ENCODE measurements at places on chromosomes 4 and X. TPM values are rescaled to one million over a fixed set of nuclear protein-coding genes. Genes with fewer than 3 reads are reported as not detected.

The EDA gene
- total RNA-seq: 6.2 TPM

The NPY2R gene
- not detected for total RNA-seq

The BEX1 gene
- total RNA-seq: not detected

GRCh38 chr4:119536572-119537528 is 91.8 kb downstream of the PDE5A start:
- no peak for DNase-seq

DNA sequence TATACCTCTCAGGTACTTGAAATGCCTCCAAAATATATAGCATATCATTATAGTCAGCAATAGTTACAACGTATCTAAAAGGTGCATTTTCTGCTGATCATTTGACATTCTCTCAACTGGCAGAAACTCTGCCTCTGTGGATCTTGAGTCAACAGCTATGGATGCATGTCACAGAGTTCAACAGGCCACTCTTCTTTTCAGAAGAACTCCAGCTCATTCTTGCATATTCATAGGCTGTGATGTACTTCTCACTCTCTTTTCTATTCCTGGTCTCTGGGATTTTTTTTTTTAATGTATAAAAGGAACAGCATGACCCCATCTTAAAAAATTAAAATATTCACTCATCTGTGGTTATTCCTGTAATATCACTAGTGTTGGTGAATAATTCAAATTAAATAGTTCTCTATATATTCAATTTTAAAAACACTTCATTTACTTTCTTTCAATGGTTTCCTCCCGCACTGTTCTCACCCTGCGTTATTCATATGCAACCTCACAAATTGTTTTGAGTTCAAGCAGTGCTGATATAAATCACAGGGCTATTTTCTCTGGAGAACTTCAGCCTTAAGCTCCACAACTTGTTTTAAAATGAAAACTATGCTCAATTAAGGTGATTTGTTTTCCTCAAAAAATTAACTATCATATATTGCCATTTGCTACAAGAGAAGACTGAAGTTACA is 1111.2 kb upstream of the ADGRL3 start:
- DNase-seq: no peak

The ZNF275 gene
- total RNA-seq: 21.1 TPM

Measured in omental fat pad (tissue), 4 donors.